GM13977 (cell line): ENCODE measurements at places on chromosomes 7 and 10.

DNA sequence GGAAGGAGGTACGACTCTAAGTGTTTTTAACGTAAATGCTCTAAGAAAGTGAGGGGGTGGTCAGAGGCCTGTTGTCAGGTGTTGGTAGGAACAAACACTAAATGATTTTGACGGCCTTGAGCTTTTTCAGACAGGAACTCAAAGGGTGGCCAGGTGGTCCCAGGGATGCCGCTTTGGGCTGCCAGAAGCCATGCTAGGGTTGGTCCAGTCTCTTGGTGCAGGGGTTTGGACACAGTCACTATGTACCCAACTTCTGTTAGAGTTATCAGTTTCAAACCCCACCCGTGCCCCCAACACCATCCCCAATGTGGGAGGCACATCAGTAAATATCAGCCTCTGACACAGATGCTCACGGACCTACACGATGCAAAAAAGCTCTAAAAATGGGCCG, 9.3 kb downstream of the ATP6V0E2 start:
- DNase-seq = no peak

DNA sequence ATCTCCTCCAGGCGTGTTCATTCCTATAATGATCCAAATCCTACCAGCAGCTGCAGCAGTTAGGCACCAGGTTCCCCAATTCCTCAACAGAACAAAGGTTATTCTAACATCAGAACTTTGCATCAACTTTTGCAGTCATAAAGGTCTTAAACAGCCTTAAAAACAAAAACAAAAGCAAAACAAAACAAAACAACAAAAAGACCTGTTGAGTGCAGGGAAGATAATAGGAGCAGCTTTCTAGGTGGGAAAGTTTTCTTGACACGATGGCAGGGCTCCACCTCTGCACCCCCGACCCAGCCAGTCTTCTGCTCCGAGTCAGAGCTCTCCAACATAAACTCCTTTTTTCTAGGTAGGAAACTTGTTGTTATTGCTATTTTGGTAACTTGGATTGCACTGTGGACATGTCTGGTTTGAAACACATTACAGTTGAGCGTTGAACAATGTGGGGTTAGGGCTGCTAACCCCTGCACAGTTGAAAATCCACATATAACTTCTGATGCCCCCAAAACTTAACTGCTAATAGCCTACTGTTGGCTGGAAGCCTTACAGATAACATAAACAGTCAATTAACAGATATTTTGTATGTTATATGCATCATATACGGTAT, 77.6 kb downstream of the MTPN start:
- DNase-seq = no peak

DNA sequence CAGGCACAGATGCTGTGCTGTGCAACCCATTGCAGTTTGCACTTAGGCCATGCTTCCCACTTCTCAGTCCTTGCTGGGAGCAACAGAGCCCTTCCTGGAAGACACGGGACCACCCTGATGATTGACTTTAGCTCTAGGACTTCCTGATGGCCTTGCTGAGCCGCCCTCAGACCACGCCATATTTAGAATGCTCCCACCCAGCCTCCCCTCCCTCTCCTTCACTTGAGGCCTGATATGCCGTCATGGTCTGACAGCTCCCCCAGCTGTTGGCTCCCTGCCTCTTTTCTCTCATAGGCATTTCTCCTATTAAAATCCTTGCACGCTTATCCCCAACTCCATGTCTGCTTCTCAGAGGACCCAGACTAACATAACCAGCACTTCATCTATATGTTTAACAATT, 29.4 kb upstream of the GATAD1 start:
- DNase-seq = no peak

GRCh38 chr10:119352042-119352441, 144.7 kb downstream of the GRK5 start:
- no peak for DNase-seq

GRCh38 chr10:71543608-71544170, 147.0 kb downstream of the CDH23 start:
- DNase-seq = no peak

DNA sequence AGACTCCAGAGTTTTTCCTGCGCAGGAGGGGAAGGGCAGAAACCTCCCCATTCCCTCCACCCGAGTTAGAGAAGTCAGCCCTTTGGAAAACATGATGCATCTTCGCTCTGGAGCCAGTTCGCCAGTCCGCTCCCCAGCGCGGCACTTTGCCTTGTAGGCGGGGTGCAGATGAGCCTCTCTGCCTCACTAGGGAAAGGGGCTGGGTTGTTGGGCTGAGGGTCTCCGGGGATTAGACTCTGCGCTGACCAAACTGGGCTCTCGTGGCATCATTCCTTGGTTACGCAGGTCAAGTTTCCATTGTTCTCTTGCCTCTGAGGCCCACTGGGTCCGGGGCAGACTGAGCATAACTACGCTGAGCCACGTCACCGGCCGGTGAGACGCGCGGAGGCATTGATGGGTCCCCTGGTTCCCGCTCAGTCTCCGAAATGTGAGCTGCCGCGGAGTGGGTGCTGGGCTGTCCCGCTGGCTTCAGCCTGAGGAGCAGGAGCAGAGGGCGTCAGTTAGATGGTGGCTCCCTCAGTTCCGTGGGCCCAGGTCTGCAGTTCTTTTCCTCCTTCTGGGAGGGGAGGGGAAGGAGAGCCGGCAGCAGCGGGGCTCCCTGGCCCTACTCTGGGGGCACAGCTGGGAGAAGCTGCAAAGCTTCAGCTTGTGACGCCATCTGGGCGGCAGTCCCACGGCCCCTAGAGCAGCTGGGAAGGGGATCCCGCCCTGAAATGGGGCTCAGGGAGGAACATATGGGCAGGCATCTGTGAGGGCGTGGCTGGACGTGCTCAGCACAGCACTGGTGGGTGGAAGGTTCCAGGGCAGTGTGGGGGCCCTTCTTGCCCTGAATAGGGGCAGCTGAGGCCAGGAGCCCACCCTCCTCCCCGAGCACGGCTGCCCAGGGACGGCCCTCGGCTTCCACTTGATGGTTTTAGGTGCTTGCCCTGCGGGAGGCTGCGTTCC, 121.3 kb upstream of the BTBD16 start:
- DNase-seq = no peak

DNA sequence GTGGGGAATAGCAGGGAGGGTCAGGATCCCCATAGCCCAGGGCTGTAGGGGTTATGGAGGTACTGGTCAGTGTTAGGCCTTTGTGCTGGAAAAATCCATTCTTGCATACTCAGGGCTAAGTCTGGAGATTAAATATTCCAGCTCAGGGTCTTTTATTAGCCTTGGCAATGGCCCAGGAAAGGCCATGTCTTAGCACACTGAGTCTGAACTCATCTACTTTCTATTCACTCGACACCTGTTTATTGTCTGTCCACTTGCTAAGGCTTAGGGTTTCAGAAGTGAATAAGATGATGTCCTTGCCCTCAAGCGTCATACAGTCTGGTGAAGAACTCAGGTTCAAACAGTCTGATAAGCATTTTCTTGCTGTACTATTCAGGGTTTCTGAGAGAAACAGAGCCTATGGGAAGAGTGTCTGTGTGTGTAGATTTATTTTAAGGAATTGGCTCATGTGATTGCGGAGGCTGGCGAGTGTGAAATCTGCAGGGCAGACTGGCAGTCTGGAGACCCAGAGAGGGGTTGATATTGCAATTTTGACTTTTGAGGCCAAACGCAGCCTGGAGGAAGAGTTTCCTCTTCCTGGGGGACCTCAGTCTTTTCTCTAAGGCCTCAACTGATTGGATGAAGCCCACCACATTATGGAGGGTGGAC, 135.8 kb downstream of the RAMP3 start:
- DNase-seq = no peak

DNA sequence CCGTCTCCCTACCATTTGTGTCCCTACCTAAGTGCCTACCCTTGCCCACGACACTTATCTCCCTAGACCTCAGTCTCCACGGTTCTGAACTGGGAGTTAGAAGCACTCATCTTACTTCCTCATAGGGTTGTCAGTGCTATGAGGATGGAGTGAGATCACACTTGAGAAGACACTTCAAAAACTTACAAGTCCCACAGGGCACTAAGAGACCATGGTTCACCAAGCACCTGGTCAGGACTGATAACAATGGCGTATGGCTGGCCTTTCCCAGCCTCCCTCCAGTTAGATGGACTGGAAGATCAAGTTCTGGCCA, 43.2 kb downstream of the KCNMA1 start:
- DNase-seq = no peak

DNA sequence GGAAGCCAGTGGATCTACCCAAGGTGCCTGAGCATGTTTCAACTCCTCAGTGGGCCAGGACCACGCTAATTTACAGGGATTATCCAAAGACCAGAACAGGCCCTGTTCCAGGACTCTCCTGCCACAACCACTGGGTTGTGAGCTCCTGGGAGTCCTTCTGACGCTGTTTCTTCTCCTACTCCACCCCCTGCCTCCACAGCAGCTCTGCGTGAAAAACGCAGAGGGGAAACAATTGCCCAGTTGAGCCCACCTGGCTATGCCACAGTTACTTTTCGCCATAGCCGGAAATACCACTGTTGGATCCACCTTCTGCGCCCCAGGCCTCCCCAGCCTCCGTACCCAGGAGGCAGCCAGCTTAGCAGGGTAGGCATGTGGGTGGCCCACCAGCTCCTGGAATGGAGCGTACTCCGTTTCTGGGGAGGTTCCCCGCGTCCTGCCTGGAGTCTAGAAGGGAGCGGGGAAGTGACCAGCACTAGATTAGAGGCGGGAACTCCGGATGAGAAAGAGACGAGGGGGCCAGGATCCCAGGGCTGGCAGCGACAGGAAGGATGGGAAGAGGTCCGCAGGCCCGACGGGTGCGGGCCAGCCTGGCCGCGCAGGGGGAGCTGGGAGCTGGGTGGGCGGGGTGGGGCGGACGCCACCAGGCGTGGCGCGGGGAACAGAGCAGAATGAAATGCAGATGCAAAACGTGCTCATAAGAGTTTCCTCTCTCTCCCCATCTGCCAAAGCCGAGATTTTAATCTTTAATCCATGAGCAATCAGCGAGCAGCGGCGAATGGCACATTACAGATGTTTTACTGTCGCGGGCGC, 32.1 kb upstream of the PAX2 start:
- DNase-seq = no peak

- no peak for DNase-seq
Observed at GRCh38 chr10:3761904-3762303, 23.1 kb downstream of the KLF6 start.

GRCh38 chr7:71408271-71408670, 276.3 kb downstream of the GALNT17 start:
- DNase-seq = no peak

DNA sequence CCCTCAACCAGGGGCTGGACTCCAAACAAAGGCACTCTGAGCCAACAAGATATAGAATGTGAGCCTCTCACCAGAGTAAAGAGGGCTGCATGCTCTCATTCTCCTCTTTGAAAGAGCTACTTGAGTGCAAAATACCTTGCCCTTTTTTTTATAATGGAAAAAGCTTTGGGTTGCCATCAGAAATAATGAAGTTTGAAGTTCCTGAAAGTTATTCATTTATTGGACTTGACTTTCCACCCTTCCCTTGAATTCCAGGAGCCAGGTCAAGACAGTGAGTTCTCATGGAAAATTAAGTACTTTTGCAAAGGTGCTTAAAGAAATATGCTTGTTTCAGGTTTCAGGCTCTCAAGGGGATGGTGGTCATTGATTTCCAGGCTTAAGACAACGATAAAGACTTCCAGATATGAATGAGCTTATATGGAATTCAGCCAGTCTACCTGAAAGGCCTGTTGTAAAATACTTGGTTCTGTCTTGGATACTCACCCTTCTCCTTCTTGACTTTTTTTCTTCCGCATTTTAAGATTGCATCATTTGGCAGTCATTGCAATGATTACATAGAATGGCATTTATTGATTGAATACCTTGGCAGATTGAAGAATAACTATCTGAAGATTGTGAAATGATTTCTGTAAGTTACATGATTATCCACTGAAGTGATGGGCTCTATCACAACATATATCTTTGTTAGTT, 696.4 kb downstream of the INHBA start:
- DNase-seq = no peak

- no peak for DNase-seq
Observed at GRCh38 chr7:27871086-27871485, 131.1 kb downstream of the TAX1BP1 start.
